ENCODE measurements at places on chromosomes 2 and 18.

DNA sequence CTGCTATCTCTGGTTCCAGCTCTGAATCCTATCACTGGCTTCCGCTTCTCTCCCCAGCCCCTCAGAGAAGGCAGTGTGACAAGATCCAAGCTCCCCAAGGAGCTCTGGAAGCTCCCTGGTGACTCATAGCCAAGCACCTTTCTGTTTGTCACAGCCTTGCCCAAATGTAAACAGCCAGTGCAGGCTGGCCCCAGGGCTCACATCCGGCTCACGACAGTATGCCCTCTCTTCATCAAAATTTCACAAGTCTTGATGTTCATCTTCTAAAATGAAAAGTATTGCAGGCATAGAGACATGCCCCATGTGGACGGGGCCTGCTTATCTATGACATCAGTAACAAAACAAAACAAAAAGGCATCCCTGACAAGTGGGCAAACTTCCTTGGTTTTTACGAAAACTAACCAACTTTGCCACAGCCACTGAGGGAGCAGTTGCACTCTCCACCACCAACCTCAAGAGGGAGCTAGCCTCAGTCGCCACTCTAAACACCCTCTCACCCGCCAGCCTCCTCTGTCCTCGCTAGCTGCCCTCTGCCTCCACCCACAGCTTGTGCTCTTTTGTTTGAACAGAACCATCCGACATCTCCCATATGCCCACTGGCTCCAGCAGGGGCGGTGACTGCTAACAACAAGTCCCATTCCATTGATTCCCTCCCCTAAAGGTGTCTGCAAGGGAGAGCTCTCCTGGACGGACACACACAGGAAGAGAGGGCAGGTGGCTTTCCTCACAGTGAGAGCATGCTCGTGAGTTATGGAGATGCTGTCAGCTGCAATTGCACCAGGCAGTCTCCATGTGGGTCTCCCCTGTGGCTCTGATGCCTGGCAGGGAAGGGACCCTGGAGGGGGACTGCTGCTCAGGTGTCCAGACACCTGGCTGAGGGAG lies 71.0 kb upstream of the DAPL1 start:
- DNase-seq = no peak

DNA sequence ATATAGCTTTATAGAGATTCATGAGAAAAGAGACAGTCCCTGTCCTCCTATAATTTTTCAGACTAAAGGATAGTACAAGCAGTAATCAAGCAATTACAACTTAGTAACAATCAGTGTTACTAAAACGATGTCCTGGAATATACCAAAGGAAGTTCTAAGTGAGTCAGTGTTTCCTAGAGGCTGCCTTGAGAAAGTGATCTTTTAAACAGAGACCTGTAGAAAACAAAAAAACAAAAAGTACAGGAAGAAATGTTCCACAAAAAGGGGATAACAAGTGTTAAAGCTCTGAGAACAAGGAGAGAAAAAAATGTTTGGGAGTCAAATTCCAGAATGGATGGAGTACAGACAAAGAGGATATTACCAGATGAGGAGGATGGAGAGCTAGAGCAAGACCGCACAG lies 556.4 kb downstream of the ERBB4 start:
- DNase-seq = no peak

DNA sequence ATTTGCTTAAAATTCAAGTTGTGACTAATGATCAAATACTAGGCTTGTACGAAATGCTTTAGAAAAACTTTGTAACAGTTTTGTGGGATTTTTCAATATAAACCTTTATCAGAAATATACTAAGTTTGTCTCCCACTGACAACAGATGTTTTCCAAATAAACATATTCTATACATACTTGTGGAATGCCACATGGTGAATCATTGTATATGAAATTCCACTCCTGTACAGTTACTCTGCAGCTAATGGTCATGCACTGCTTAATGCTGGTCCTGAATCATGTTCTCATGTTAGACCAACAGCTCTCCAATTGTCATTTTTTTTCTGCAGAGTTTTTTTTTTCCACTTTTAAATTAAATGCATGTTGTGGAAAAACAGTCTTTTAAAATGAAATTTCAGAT lies 90.1 kb downstream of the DPP4 start:
- no peak for DNase-seq

DNA sequence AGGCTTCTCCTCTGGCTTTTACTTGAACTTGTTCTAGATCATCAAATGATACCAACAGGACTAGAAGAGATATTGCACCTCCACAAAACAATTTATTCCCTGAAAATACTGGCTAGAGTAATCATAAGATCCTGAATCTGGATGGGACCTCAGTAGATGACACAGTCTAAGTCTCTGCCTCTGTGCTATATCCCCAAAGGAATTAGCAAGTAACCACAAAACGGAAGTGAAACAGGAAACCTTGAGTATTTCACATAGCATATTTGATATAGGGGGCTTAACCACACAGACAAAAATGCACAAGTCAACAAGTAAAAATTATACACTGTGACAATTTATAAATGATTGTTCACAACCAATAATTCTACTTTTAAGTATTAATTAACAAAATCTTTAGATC lies 456.9 kb upstream of the TNP1 start:
- DNase-seq = no peak

- no peak for DNase-seq
These were observed 447 bp upstream of the MRPL19 start for GRCh38 chr2:75646090-75646582.

GRCh38 chr2:15591692-15592463 lies at the start of gene DDX1:
DDX1 (plus strand) TSS chr2:15591868; CDS start chr2:15591934, 66 bp downstream.
- DNase-seq = peak; percentile 78

DNA sequence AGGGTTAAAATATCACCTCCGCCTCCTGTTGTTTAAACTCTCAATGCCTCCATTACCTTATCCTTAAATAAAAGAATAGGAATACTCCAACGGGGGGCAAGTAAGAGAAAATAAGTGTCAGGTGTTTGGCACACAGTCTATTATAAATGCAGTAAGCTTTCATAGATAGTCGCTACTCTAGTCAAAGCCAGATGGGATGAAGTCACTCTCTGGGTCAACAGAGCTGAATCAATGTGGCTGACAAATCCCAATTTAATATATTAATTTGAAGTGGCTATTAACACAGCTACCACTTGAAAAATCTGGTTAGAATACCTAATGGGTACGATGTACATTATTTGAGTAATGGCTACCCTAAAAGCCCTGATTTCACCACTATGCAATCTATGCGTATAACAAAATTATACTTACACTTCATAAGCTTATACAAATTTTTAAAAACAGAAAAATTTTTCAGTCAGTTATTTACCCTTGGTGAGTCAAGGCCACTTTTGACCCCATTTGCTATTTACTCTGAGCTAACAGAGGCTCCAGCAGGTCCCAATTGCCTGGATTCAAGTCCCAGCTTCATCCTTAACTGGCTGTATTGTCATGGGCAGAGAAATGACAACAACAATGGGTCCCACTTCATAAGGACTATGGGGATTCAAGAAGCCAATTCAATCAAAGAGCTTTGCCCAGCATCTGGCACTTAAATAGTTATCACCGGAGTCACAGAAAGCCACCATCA lies 167.5 kb upstream of the PID1 start:
- no peak for DNase-seq

- no peak for DNase-seq
These were observed 1.4 kb downstream of the RMC1 start for GRCh38 chr18:23504720-23505119.

DNA sequence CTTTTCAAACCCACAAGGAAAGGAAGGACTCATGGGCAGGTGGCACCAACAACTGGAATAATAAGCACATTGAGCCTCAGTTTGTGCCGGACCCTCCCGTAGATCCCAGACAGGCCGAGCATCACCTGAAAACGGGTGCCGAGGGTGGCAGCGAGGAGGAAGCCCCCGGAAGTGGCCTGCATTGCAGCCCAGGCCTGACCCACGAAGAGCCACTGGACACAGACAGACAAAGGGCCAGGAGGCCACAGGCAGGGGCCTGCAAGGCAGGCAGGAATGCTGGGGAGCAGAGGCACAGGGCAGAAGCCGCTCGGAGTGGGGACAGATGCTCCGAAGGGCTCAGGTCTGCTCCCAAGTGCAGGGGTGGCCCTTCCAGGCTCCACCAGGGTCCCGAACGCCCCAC lies 31.7 kb downstream of the MTERF4 start:
- DNase-seq = peak; percentile 10

GRCh38 chr2:140604096-140604495 lies 1526.7 kb downstream of the LRP1B start:
- DNase-seq = no peak

DNA sequence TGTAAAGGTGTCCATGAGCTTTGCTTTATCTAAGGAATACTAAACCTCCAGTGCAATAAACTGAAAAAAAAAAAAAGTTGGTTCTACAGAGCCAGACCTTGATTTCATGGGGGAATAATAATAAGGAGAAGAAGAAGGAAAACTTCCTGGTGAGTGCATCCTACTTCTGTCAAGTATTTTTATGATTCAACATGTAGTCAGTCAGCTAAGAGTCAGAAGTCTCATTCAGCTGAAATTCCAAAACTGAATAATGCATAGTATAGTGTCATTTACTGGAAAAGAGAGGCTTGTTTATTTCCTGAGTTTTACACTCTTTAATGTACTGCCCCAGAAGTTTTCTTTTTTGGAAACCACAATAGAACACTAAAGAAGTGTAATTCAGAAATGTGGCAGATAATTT lies 77.8 kb upstream of the TACR1 start:
- no peak for DNase-seq

DNA sequence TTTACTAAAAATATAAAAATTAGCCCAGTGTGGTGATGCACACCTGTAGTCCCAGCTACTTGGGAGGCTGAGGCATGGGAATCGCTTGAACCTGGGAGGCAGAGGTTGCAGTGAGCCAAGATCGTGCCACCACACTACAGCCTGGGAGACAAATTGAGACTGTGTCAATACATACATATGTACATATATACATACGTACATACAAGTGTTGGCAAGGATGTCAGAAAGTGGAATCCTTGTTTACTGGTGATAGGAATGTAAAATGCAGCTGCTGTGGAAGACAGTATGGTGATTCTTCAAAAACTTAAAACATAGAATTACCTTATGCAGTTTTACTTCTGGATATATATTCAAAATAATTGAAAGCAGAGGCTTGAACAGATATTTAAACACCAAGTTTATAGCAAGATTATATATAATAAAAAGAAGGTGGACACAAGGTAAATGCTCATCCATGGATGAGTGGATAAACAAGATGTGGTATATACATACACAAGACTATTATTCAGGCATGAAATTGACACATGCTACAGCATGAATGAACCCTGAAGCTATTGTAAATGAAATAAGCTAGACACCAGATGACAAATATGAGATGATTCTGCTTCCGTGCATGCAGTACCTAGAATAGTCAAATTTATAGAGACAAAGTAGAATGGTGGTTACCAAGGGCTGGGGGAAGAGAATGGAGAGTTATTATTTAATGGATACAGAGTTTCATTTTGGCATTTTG lies 43.2 kb downstream of the CCDC138 start:
- no peak for DNase-seq

DNA sequence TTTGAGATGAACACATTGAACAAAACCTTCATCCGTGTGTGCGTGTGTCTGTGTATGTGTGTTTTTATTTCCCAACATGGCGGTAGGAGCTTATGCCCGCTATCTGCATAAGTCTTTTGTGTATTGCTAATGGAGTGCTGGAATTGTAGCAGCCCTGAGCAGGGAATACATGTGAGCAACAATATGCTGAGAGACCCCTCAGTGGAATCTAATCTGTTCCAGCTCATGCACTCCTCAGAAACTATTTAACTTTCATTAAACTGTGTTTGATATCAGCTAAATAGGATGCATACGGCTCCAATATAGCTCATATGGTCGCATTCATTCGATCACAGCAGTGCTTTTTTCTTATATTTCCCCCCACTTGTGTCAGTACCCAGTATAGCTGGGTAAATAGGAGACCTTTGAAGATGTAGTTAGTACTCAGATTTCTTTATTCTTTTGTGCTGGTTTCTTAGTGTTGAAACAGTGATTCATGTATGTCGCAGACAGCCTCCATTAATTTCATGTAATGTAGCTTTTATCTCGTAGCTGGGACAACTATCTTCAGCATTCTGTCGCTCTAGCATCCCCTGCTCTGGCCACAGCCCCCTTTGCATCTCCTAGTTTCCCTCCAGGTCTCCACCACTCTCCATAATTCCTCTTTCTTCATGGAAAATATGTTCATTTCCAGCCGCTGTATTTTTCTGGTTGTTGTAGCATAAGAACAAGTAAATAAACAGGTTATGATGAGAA lies 891.2 kb downstream of the BCL11A start:
- DNase-seq = no peak

DNA sequence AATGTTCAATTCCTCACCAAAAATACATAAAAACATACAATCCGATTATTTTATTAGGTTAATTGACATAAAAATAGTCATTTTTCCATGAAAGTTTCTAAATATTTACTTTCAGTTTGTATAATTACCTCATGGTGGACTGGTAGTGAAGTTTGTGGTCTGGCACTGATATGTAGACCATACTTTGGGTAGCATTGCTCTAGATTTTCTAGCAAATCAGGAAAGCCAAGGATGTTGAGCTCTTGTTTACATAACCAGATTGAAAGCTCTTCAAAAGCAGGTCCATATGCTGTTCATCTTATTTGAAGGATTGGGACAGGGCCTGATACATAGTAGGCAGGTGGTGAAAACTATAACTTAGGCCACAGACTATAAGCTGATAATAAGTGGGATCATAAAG lies 61.8 kb downstream of the COMMD1 start:
- DNase-seq = no peak

DNA sequence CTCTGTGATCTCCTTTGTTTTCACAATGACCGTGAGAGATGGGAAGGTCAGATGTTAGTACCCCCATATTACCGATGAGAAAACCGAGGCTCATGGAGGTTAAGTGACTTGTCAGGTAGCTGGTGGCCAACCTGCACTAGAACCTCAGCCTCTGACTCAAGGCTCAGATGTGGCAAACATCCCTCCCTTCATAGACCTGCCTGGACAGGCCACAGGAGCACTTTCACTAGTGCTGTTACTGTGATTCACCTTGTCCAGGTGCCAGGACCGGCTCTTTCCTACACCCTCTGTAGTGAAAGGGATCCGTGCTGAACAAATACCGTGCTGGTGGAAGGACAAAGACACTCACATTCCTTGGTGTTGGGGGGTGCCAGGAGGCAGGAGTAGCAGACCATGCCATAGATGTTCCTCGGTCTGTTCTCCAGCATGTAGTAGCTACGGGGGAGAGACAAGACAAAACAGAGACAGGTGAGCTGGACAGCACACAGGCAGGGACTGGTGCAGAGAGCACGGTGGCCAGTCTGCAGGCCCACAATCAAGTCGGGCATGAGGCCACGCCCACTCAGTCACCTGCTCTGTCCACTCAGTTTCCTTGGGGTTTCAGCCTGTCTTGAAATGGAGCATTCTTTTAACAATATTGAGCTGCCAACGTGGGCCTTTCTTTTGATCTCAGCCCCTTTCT lies 65.9 kb downstream of the EDAR start:
- DNase-seq = no peak

GRCh38 chr2:134149904-134150303 lies 104.0 kb upstream of the MGAT5 start:
- DNase-seq = no peak

GRCh38 chr2:20027705-20028434 lies 15.4 kb upstream of the MATN3 start:
- DNase-seq = no peak

GRCh38 chr2:165633431-165633830 lies 160.6 kb downstream of the GALNT3 start:
- DNase-seq = no peak

Data from central memory CD8-positive, alpha-beta T cell (primary cell).